ENCODE measurements at places on chromosomes 11 and 22.
A peak's percentile ranks its signal among the peaks of the same experiment; 100 is the strongest.

GRCh38 chr22:48929276-48929790 lies 898.3 kb downstream of the BRD1 start:
- DNase-seq, result no peak

DNA sequence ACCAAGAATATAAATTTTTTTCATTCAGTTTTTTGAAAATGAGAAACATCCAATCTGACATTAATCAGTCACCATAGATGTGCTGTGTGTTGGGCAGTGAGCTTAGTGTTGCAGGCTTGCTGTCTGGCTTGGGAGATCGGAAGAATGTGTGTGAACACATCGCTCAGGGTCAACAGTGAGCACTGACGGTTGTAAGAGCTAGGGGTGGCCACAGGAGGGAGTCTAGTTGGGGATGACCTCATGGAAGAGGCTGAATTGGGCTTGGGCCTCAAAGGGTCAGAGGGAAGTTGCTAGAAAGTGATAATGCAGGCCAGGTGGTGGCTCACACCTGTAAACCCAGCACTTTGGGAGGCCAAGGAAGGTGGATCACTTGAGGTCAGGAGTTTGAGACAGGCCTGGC lies 375.4 kb downstream of the DDX10 start:
- no peak for DNase-seq

DNA sequence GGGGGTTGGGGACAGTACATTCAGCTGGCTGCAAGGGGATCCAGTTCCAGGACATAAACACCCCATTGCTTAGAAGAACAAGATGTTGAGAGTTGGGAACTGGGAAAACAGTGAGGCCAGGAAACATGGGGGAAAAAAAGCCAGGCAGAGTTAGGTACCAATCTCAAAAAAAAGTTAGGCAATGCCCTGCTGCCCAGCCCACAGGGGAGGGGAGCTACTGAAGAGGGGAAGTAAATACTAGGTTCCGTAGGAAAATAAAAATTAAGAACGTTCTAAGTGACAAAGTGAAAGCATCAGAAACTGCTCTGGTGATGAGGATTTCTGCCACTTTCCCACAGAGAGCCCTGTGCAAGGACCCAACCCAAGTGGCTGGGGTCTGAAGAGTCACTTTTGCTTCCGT lies 12.0 kb downstream of the SPTBN2 start:
- DNase-seq, result no peak

DNA sequence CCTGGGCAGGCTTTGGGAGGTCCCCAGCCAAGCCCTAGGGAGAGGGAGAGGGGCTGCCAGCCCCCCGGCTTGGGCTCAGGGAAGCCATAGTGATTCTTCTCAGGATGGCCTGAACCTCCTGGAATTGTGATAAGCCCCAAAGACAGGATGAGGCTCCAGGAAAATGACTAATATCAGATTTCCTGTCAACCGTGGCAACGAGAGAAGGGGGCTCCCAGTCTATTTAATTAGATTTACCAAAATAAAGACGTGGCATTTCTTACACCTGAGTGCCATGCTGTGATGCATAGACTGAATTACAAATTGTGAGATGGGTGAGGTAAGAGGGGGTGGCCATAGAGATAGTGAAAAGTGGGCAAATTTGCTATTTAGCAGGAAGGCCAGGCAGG lies 20.4 kb downstream of the SERPINH1 start:
- DNase-seq, result no peak

GRCh38 chr11:65045061-65045460 lies 4.1 kb downstream of the SAC3D1 start:
- DNase-seq, result no peak

- DNase-seq, result no peak
These were observed 54.0 kb downstream of the CCDC34 start for GRCh38 chr11:27309046-27309445.

DNA sequence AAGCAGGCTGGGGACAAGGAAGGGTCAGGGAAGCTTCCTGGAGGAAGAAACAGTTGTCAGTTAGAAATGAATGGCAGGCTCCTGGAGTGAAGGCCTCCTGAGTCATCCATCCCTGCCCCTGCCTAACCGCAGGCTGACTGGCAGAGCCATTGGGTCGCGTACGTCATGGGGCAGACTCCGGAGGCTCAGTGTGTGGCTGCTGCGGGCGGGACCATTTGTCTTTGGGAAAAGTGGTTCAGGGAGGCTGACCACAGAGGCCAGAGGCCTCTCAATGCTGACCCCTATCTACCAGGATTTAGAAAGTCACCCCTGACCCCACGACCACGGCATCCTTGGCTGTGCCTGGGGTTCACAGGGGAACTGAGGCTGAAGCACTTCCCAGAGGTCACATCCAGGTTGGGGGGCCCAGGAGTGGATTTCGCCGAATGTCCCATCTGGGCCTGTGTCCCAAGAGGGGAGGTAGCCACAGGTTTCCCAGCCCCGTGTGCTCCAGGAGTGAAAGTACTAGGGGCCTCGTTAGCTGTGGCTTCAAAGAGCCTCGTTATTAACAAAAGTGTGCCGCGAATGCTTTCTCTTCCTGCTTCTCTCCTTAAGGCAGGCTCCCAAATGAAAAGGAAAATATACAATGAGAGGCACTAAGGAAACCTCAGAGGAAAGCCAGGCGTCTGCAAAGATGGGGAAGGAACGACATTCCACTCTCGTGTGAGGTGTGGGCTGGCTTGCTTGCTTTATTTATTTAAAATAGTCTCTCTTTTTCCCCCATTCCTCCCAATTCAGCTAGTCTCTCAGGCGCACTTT lies 58.9 kb downstream of the FLRT1 start:
- peak; percentile 21 for DNase-seq

DNA sequence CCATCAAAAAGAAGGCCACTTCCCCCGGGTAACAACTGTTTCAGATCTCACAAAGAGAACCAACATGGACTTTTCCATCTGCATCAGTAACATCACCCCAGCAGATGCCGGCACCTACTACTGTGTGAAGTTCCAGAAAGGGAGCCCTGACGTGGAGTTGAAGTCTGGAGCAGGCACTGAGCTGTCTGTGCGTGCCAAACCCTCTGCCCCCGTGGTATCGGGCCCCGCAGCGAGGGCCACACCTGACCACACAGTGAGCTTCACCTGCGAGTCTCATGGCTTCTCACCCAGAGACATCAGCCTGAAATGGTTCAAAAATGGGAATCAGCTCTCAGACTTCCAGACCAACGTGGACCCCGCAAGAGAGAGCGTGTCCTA lies 3.7 kb downstream of the SEC14L6 start:
- DNase-seq, result no peak

- DNase-seq, result no peak
These were observed 134.7 kb downstream of the CEP164 start for GRCh38 chr11:117462183-117462863.

DNA sequence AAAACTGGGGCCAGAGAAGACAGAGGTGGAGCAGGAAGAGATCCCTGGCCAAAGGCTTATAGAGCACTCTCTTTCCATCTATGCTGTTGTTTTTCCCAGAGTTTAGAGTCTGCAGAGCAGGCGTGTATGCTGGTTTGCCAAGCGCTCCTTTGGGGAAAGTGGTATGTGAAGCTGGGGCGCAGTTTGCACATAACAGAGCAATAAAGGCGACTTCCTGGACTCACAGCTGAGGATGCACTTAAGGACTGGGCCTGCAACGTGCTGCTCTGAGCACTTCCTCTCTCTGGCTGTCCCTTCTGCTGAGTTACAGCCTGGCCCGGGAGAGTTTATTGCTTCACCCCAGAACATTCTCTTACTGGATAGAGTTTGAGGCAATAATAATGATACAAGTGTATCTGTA lies 41.7 kb downstream of the THAP12 start:
- peak; percentile 23 for DNase-seq
